Cardiac fibroblast (primary cell): ENCODE measurements at places on chromosomes 16 and 17.

GRCh38 chr17:15510361-15510760 is 42.9 kb upstream of the CDRT4 start:
- peak; percentile 88 for DNase-seq

DNA sequence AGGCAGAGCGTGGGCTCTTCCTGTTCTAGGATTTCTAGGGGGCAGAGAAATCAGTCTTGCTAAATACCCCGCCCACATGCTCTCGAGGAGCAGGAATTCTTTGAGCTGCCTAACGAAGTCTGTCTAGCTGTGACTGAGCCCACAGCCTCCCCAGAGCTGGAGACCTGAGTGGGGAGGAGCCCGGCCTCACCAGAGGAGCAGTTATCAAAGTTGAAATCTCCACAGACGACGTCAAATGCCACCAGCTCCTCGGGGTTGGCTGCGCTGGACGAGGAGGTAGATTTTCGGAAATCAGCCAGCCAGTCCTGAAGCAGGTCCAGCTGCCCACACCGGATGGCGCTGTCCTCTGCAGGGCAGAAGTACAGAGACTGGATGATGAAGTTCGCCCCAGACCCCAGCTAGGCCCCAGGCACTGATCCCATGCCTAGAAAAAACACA is 53.8 kb downstream of the PRMT7 start:
- no peak for DNase-seq

DNA sequence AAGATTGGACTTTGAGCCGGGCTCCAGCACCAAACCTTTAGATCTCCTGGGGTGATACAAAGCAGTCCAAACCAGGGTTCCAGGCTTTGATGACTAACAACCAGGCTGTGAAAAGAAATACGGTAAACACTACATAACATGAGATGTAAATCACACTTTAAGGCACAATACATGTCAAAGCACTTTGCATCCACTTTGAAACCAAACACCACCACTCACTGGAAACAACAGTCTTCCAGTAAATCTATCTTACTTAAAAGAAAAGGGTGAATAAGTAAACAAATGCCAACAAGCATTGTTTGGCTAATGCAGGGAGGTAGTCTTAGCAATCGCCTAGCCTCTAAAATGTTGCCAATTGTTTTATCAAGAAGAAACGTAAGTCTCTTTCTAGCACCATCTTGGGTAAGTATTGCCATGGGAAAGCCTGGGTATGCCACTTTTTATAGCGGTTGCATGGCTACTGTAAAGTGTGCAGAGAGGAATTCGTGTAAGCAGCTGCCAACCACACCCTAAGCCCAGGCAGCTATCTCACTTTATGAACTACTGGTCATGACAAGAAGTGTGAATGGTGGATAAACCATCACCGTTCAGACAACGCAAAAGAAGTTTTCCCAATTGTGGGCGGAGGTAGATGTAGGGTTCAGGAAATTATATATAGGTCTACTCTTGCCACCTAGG is 267.4 kb upstream of the PSMD7 start:
- no peak for DNase-seq

GRCh38 chr17:75512926-75513640 is 2.3 kb downstream of the CASKIN2 start:
- DNase-seq, result no peak

- DNase-seq, result no peak
Observed at GRCh38 chr16:66842765-66843164, 1.4 kb upstream of the CA7 start.

DNA sequence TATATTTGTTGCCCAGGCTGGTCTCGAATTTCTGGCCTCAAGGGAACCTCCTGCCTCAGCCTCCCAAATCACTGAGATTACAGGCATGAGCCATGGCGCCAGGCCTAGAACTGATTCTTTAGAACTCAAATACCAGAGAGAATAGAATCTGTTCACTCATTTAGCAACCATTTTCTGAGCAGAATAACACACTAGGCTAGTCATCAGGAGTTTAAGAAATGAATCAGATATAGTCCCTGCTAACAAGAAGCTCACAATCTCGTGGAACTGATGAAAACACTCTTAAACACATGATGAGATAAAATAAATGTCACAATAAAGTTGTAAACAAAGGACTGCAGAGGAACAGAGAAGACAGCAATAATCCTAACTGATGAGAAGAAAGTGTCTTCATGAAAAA is 55.8 kb upstream of the ADCY9 start:
- peak; percentile 78 for DNase-seq

GRCh38 chr17:41067281-41067680 is 1.6 kb upstream of the KRTAP2-4 start:
- DNase-seq, result no peak

DNA sequence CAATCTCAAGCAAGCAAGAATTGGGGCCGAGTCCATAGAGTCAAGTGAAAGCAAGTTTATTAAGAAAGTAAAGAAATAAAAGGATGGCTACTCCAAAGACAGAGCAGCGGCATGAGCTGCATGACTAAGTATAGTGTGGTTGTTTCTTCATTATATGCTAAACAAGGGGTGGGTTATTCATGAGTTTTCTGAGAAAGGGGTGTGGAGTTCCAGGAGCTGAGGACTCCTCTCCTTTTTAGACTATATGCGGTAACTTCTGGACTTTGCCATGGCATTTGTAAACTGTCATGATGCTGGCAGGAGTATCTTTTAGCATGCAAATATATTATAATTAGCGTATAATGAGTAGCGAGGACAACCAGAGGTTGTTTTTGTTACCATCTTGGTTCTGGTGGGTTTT is 819.9 kb downstream of the KCNJ2 start:
- DNase-seq, result peak; percentile 4

GRCh38 chr17:66448026-66448639 is 145.7 kb downstream of the PRKCA start:
- no peak for DNase-seq

DNA sequence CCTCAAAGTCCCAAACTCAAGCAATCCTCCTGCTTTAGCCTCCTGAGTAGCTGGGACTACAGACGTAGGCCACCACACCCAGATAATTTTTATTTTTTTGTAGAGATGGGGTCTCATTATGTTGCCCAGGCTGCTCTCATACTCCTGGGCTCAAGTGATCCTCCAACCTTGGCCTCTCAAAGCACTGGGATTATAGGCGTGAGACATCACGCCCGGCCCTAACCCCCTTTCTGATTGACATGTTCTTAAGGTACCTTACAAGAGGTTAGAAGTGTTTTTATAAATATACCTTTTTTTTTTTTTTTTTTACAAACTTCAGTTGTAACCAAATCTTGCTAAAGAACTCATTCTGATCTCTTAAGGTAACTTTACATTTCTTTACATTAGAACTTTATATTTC is 64.8 kb downstream of the GNA13 start:
- no peak for DNase-seq

DNA sequence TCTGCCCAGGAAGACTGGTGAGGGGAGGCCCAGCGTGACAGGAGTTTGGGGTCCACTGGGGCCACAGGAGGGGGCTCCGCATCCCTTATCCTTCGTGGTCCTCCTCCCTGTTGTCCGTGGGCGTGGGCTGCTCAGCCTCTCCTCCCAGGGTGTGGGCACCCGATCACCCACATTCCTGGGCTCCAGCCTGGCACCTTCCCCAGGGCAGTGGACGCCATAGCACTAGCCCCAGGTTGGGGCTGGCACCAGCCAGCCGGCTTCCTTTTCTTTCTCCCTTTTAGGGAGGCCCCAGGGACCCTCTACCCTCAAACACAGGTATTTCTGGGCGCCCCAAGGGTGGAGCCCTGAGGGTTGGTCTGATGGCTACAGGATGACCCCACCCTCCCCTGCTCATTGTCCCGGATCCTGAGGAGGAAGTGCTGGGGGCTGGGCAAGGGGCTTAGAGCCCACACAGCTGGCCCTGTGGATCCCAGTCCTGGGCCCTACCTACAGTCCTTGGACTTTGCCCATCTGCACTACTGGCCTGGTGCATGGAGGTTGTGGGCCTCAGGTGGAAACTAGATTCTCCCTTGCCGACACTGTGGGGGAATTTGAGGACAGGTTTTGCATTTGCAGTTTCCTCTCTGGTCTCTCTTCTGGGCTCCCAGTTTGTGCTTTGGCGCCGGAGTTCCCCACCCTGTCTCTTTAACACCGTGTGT is 1.1 kb downstream of the KIF1C start:
- no peak for DNase-seq

DNA sequence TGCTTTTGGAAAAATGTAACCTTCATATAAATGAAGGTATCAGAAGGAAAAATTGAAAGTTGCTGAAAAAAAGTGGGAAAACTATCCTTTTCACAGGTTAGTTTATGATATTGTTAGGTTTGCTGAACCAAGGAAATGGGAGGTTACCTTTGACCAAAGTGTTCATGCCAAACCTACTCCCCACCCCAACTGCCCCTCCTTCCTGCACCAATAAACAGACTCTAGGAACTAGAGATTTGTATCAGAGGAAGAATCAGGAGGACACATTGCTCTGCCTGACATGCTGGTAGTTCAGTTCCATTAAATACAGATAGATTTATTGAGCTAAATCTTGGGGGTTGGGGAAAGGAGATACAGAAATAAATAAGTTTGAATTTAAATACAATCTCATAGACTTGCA is 18.2 kb downstream of the MYH8 start:
- no peak for DNase-seq

DNA sequence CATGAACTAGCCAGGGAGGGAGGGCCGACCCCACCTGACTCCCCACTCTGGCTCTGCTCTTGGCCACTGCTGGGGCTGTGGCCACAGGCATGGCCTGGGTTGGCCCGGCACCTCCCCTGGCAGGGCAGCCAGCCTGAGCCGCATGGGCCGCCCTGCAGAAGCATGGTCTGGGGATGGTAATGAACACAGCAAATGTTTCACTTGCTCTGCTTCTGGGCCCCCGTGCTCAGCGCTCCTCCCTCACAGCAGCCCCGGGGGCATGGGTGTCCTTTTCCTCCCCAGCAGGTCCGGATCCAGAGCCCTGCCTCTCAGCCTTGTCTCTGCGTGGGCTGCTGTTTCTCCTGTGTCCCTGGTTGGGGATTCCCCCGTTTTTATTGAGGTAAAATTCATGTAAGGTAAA is 30.9 kb upstream of the KCNJ12 start:
- no peak for DNase-seq

- DNase-seq, result peak; percentile 73
Observed at GRCh38 chr16:81457326-81458133, 12.9 kb downstream of the CMIP start.

- peak; percentile 76 for DNase-seq
Observed at GRCh38 chr16:11350921-11351335, 5.7 kb downstream of the RMI2 start.

GRCh38 chr17:27920569-27920968 is 27.4 kb upstream of the LYRM9 start:
- DNase-seq, result no peak

- no peak for DNase-seq
Observed at GRCh38 chr17:21510686-21511362, 134.7 kb downstream of the KCNJ12 start.

GRCh38 chr17:42937712-42938596 is 26.3 kb downstream of the AARSD1 start:
- peak; percentile 78 for DNase-seq

DNA sequence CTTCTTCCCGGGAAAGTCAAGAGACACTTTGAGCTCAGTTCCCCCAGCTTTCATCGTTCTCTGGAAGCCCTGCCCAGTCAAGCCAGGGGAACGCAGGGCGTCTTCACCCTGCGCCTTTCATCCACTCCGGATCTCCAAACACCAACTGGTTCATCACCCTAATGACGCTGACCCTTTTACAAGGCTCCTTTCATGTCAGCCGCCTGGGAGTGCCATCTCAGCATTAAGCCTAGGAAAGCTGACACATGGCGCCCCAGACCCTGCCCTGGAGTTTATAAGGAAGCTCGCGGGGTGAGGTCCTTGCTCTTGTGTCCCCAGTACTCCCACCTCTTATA is 594 bp upstream of the DNAJC7 start:
- no peak for DNase-seq

- no peak for DNase-seq
Observed at GRCh38 chr16:13077816-13078215, 176.4 kb downstream of the SHISA9 start.

GRCh38 chr16:693766-694165 is 3.6 kb upstream of the WDR24 start:
- no peak for DNase-seq

DNA sequence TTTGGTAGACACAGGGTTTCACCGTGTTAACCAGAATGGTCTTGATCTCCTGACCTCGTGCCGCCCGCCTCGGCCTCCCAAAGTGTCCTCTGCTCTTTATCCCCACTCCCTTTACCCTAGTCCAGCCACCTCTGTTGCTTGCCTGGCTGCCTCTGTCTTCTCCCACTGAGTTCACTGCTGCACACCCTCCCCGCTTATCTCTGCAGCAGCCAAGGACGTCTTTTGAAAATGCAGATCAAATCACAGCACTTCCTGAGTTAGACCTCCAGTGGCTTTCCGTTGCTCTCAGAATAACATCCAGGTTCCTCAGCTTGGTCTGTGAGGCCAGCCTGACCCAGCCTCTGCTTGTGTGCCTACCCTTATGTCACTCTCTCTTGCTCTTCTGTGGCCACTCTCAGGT is 5.4 kb downstream of the METTL22 start:
- DNase-seq, result no peak

DNA sequence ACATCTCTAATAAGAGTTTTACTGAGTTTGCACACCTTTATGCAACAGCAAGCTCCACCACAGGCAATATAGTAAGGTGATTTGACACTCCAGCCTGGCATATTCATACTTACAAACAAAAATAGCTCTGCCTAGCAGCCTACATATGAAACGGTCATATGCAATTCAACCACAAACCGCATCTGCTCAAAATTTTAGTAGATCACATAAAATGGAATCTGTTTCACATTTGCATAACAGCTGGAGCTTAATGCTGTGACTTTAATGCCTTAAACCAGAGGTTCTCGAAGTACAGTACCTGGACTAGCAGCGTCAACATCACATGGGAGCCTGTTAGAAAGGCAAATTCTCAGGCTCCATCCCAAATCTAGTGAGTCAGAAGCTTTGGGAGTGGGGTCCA is 578.4 kb downstream of the CDH11 start:
- DNase-seq, result no peak
